ENCODE measurements at places on chromosomes 3 and 15.

GRCh38 chr15:95138604-95139270 is 907.4 kb downstream of the MCTP2 start:
- no peak for DNase-seq

GRCh38 chr3:152375546-152375945 is 106.8 kb downstream of the MBNL1 start:
- no peak for DNase-seq

DNA sequence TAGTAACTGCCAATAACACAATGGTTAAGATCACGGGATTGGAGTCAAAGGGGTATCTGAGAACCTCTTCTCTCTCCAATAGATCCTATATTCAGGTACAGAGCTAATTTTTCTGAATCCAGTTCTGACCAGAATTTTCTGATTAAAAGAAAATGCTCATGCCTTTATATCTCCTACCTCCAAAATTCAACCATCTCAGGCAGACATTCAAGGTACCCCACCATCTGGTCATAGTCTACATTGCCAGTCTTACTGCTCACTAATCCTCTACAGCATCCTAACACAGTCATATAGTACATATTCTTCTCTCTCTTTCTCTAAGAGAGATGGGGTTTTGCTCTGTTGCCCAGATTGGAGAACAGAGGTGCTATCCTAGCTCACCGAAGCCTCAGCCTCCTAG is 59.1 kb downstream of the LSAMP start:
- DNase-seq, result no peak

DNA sequence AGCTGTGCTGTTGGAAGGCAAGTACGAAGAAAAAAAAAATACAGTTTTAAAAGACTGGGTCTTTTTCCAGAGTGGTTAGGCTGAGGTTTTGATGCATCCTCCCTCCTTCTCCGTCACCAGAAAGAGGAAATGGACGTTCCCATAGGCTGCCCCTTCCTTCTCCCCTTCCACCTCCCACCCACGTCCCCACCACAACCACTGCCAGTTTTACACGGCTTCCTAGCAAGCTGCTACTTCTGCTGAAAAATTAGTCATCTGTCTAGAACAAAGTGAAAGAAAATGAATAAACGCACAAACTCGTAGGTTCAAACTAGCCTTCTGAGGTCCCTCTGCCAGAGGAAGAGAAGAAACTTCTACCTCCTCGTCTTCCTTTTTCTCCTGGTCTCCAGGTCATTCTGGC is 71.6 kb upstream of the RPL35A start:
- no peak for DNase-seq

GRCh38 chr15:46652266-46652665 is 1017.4 kb downstream of the SQOR start:
- DNase-seq, result no peak

- DNase-seq, result no peak
Measured at GRCh38 chr3:60752809-60753208, 498.4 kb downstream of the FHIT start.

DNA sequence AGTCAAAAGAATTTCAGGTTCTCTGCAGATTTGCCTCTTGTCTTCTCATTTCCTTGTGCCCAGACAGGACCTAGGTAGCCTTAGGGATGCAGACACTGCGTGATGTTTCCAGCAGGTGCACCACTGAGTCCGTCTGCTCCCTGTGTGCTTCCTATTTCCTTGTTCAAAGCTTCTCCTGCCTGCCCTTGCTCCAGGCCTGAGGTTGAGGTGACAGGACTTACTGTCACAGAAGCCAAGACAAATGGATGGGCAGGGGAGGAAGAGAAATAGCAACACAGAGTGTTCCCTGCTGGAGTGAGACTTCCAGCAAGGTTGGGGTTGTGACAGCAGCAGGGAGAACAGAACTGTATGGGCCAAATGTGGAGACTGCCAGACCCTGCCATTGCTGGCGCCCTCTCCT is 199.4 kb downstream of the MYRIP start:
- no peak for DNase-seq

- DNase-seq, result no peak
Measured at GRCh38 chr3:116331380-116331779, 113.9 kb downstream of the LSAMP start.

GRCh38 chr3:45778761-45779201 is 17.6 kb downstream of the SLC6A20 start:
- DNase-seq, result no peak

DNA sequence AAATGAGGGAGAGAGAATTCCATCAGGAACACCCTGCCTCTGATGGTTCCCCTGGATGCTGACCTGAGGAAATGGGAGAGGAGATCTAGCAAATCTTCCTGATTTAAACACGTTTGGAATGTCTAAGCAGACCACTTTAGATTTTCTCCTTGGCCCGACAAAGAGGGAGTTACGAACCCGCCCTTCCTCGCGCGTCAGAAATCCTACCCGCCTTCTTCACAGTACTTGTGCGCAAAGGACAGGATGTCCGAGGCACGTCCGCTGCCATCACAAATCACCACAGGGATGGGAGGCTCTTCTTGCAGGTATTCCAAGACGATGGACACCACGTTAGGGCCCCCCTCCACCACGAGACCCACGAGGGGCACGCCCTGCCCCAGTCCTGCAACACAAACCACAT is 38.6 kb downstream of the TRPM1 start:
- no peak for DNase-seq

GRCh38 chr3:56829533-56829932 is 27.8 kb upstream of the ARHGEF3 start:
- no peak for DNase-seq

Data from retinal pigment epithelial cell (primary cell).